ENCODE measurements at places on chromosomes 6 and 20.

DNA sequence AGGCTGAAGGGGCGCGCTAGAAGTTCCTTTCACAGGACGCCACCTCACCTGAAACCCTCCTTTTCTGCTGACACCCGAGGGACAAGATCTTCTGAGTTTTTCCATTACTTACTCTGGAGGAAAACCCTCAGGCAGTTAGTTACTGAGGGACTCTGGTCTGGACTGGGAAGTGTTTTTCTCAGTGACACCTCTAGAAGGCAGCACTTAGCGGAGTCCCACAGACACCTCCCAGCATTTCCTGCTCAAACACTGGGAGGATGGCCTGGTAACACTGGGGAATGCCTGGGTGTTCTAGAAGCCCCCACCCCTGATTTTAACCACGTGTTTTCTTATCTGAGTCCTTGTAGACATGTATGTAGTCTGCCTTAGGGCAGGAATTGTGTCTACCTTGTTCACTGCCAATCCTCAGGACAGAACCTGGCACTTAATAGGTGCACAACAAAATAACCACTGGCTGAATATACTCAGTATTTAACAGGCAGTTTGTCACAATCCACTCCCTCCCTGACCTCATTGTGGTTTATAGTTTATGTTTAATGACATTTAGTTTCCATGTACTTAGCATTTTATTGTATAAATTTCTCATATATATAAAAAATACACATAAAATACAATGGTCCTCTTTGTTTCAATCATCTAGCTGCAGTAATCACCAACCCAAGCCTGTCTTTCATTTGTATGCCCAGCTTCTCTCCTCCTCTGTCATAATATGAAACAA is 4.8 kb downstream of the GSTA3 start:
- DNase-seq = no peak

DNA sequence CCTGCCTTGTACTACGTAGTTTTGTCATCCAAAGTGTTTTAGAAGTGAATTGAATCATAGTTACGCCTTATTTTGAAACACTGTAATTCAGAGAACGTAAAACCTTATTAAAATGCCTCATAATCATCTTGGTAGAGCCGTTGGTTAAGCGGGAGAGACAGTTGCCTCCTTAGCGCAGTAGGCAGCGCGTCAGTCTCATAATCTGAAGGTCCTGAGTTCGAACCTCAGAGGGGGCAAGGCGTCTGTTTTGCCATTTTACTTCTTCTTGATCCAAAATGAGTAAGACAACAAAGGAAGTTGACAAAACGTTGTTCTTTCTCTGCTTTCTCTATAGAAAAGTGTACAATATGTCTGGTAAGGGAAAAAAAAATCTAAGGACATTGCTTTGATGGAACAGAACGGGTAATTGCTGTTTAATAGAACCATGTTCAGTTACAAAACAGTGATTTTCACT is 20.7 kb upstream of the TRIM27 start:
- peak; percentile 33 for DNase-seq

GRCh38 chr6:169725125-169726048 is 1.1 kb upstream of the PHF10 start:
- DNase-seq = no peak

- peak; percentile 71 for DNase-seq
Measured at GRCh38 chr6:30213957-30214656, 901 bp upstream of the TRIM26 start.

DNA sequence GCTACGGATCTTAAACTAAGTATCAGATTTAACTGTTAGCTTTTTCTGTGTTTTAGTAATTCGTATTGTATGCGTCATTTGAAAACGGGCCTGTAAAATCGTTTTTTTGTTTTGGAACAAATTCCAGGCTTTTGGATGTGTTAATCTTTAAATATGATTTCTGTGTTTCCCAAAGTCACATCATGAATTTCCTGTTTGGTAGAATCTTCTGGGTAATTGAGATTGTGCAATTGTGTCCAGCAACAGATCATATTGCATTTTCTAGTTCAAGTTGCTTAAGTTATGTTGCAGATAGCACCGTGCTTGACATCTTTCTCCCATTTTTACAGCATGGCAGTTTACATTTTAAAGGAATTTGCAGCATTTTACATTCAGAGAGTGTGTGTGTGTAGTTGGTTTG is 1.9 kb downstream of the MAPK14 start:
- DNase-seq = no peak

GRCh38 chr6:139335447-139336210 is 38.8 kb downstream of the CITED2 start:
- DNase-seq = no peak

- no peak for DNase-seq
Measured at GRCh38 chr6:154887051-154887450, 108.1 kb upstream of the TIAM2 start.

DNA sequence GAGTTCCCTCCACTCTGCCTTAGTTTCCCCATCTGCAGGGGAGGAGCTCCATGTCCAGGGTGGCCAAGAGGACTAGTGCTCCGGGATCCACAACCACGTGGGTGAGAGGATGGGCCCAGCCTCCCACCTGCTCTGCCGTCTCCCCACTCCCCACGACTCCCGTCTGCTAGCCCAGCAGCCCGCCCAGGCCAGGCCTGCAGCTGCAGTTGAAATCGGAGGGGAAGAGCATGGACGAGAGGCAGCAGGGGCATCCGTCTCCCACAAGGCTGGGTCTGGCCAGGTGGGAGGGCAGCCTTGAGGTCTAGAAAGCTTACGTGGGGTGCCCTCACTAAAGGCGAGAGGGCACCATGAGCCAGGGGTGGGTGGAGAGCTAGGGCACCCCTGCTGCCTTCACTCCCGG is 8.6 kb downstream of the NOL4L start:
- no peak for DNase-seq

- DNase-seq = no peak
Measured at GRCh38 chr20:15930311-15931305, 642.6 kb downstream of the KIF16B start.

- DNase-seq = no peak
Measured at GRCh38 chr20:53940907-53941545, 129.4 kb downstream of the BCAS1 start.

GRCh38 chr6:154621686-154622085 is 111.2 kb upstream of the CNKSR3 start:
- no peak for DNase-seq

DNA sequence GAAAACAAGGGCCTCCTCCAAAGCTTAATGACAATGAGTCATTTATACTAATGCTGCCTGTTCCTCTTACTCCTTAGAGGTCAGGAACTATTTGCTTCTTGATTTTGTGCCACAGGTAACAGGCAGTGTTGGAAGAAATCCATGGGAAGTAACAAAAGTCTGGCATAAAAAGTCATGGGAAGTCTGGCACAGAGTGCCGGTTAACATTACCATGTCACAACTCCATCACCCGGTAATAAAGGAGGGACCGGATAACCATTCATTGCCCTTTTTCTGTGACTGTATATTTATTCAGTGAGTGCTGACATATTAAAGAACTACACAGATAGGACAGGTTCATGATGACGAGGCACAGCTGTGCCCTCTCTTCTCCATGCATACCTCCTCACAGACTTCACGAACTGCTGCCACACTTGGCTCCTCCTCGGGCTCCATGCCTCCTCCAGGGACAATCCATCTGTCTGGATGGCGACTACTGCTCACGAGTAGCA is 50.9 kb downstream of the NUDT3 start:
- no peak for DNase-seq

DNA sequence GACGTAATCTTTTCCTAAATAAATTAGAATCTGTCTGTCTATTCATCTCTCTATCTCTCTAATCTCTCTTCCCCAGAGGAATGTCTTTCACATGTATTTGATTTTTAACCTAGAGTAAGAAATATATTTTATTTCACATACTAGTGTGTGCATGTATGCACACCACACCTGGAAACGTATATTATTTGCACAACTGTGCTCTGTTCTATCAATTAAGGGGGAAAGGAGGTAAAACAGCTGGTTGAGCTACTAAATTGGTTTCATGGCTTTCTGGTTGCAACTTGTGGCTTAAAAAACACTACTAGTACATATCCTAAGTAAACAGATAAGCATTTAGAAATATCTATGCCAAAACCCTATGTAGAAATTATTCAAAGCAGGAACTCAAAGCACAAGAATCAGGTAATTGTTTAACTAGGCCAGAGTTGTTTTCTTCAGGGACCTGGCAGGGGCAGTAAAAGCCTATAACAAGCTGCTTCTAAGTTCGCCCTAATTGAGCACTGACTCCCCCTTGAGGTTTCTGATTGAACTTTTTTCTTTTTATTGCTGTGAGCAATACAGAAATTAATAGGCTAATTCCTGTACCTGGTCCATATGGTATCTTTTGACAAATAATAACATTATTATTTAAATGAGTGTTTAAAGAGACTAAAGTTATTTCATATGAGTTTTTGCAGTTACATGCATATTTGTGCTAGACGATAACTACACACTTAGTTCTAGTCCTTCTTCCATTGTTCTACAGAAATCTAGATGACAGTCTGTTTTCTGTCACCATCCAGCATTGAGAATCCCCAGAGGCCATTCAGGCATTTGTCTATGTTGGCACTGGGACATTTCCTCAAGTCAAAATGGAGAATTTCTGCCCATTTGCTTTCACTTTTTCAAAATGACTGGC is 88.6 kb downstream of the MCHR2 start:
- DNase-seq = no peak

DNA sequence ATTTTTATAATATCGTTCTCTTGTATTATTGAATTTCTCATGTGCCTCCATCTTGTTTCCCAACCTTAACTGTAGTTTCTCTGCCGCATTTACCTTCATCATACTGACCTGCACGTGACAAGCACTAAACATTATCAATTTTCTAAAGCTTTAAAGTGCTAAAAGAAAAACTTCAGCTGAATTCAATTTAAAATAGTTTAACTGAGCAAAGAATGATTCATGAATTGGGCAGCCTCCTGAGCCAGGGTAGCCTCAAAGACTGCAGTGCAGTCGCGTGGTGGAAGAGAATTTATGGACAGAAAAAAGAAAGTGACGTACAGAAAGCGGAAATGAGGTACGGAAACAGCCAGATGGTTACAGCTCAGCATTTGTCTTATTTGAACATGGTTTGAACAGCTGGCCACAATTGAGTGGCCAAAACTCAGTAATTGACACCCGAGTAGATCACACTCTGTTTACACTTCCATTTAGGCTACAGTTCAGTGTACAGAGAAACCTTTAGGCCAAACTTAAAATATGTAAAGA is 4.2 kb upstream of the ZDHHC14 start:
- DNase-seq = no peak

DNA sequence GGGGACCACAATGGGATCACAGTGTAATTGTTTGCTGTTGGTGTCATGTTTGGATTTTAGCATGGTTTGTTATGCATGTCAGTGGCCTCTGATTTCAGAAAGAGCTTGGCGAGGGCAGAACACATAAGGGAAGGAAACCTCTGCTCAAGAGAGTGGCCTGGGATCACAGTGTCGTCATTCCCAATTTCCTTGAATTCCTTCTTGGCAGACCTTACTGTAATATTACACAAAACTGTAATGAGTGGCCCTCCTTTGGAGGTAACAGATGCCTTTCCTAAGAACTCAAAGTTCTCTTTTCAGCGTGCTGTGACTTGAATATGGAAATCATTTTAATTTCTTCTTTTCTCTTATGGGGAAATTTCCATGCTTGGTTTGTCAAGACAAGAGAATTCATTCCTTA is 46.9 kb downstream of the JAG1 start:
- no peak for DNase-seq

DNA sequence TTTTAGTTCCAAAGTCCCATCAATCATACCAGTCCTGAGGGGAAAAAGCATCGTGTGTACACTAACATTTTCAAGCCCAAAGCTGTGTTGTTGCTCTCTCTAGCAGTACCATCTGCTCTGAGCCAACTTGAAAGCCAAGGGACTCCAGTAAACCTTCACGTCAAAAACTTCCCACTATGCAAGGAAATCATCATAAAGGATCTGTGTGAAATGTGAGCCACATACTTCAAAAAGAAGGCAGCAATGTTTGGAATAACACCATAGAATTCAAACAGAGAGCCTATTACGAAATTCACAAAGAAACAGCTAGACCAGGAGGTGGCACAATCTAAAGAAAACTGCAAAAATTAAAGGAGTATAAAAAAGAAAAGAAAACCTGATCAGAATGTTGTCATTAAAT is 399.8 kb upstream of the EPHA7 start:
- DNase-seq = no peak
